Fibroblast of the conjunctiva (primary cell): ENCODE measurements at places on chromosomes 3 and 15.
A peak's percentile ranks its signal among the peaks of the same experiment; 100 is the strongest.

GRCh38 chr15:78077871-78078210 lies 330 bp upstream of the TBC1D2B start:
- no peak for DNase-seq

DNA sequence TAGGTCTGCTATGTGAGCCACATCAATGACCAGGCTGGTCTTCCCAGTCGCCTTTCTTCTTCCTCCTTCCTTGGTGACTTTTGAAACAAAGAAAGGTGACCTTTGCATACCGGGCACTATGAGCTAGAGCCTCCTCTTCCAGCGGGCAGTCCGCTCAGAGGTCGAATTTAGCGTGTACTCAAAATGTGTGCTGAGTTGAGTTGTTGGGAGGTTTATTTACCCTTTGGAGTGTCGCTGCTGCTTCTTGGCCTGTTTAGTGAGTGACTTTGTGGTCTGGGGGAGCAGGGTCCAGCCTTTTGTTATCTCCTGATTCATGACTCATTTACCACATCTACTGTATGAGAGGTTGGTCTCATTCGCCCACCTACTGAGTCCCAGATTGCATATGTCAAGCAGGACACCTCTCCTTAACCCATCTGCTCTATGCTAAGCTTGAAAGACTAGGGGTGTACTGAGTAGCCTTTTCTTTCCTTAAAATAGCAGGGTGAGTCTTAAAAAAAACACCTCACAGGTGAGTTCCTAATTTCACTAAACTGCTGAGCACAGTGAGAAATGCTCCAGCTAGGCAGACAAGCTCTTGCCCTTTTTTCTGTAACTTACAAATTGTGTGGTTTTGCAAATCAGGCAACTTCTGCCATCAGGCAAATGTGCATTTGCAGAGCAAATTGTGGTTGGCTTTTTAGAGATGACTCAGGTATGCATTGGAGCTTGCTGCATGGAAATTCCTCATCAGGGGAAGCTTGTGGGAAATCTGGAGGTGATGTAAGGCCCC lies 3.2 kb upstream of the SIAH2 start:
- DNase-seq: no peak

DNA sequence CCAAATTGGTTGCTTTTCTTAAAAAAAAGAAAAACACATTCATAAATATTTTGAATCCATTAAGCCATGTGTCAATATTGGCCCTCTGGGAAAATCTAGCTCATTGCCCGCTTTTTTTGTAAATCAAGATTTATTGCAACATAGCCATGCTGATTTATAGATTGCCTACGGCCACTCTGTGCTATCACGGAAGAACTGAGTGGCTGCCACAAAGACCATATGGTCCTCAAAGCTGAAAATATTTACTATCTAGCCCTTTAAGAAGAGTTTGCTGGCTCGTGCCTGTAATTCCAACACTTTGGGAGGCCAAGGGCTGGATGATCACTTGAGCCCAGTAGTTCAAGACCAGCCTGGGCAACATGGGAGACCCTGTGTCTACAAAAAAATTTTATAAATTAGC lies 45.9 kb downstream of the IL5RA start:
- DNase-seq: no peak

DNA sequence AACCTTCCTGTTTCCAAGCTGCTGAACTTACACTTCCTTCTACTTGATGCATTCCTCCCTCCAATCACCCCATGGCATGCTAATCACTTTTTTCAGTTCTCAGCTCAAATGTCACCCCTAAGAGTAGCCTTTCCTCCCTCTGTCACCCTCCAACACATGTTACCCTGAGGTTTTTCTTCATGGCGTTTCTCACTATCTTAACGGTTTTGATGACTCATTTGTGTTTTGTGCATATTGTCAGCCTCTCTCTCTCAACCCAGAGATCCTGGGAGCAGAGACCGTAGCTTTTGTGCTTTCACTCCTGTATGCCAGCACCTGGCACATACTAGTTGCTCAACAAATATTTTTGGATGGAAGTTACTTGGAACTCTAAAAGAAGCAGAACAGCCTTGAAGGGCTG lies 24.5 kb downstream of the LRRC3B start:
- DNase-seq: no peak

DNA sequence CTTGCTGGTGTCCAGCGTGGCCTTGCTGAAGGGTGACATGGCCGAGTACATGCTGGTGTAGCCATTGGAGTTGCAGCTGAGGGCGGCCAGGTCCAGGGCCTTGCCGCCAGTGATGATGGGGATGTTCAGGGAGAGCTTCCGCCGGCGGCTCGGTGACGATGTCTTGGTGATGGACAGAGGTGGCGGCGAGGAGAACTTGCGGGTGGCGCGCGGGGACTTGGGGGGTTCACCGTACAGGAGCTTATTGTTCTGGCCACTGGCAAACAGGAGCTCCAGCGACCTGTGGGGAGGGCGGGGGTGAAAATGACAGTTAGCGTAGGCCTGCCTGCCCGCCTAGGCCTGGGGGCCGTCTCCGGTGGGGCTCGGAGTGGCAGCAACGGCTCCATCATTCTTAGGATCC lies 59.0 kb upstream of the CTSH start:
- no peak for DNase-seq

DNA sequence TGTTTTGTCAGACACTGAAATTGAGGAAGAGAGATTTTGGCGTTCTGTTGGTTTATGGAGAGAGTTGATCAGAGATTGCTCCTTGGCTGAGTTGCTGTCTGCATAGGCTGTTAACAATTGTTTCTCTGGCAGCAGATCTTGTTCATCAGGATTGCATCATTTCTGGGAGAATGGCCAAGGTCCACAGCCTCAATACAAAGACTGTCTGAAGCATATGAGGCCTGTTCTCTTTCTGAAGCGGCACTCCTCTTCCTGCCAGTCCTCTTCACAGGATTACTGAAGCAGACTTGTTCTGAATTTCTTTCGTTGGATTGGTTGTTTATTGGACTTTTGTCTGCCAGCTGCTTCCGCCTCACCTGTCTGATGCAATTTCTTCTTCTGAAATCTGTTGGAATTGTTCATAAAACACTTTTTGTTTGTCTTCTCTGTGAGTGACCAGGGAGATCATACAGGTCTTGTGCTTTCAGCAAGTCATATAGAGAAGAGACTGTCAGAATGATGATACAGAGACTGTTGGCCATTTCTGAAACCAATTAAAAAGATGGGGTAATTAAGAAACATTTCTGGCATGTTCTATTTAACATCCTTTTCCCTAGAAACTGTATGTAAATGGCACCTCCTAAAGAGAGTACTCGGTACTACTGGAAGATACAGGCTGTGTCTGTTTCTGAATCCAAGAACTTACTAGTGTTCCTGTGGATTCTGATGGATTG lies 25.5 kb downstream of the SETD5 start:
- DNase-seq: peak; percentile 98

GRCh38 chr3:150495149-150495548 lies 51.1 kb downstream of the SERP1 start:
- no peak for DNase-seq

- no peak for DNase-seq
These were observed 96.7 kb downstream of the AKAP13 start for GRCh38 chr15:85477061-85477460.

GRCh38 chr3:120649830-120650233 lies 32.2 kb downstream of the HGD start:
- no peak for DNase-seq

DNA sequence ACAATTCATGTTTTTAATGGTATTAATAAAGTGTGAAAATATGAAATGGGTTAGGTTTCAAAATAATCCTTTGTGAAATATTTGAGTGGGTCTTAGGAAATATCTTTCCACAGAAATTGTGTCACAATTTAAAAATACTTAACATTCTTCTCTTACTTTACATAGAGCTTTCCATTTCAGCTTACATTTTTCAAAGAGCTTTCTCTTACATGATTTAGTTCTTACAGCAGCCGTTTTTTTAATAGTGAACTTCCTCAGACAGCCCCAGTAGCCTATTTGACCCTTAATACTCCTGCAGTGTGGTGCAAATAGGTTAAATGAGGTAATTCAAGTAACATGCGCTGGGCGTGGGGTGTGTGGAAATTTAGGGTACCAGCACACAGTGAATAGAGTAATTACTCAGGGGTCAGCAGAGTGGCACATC lies 21.8 kb downstream of the P2RY12 start:
- no peak for DNase-seq

DNA sequence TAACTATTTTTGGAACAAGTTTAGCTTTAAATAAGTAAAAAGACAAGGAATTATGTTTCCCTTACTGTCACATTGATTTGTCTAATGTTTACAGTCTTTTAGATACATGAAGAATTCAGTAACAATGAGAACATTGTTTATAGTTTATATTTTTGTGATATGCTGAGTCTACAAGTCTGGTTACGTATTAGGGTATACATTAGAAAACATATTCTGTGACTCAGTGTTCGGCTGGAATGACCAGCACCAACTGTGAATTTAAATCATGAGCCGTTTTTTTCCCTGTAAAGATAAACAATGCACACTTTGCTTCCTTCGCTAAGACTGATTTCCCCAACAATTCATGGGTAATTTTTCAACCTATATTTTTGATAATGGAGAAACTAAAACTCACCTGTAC lies 131.5 kb downstream of the DUT start:
- DNase-seq: no peak
